ENCODE measurements at places on chromosomes 5 and 9. TPM values are rescaled to one million over a fixed set of nuclear protein-coding genes. Genes with fewer than 3 reads are reported as not detected.

Gene GPBP1
- 41.8 TPM for total RNA-seq

Gene LOX
- 164 TPM for total RNA-seq

Gene RGMB
- total RNA-seq: 60.1 TPM

Gene RNF180
- total RNA-seq: 4.7 TPM

Gene CYLC2
- total RNA-seq: not detected

Gene APBA1
- 15.2 TPM for total RNA-seq

Gene LCN9
- total RNA-seq: not detected

Gene TSC1
- 37.1 TPM for total RNA-seq

Gene HAVCR2
- total RNA-seq: not detected

Gene SREK1IP1
- 8.8 TPM for total RNA-seq

Gene SCGB3A2
- total RNA-seq: not detected

Gene SPINK7
- total RNA-seq: not detected

Gene FCHO2
- 16.7 TPM for total RNA-seq

Gene PCDHGB2
- total RNA-seq: 4.7 TPM

Gene SPINK4
- total RNA-seq: not detected

Gene SIL1
- 48.7 TPM for total RNA-seq

Gene DOK3
- total RNA-seq: 15.6 TPM

Gene GOLGA2
- total RNA-seq: 62.4 TPM

Gene GADD45G
- 0.35 TPM for total RNA-seq

Gene TBC1D2
- 8.6 TPM for total RNA-seq

Gene LMAN2
- 295 TPM for total RNA-seq

Gene GRM6
- total RNA-seq: not detected

Gene PCDH1
- total RNA-seq: 479 TPM

Gene SPATA31A5
- not detected for total RNA-seq

Gene RNF208
- total RNA-seq: 0.76 TPM

Gene BAAT
- total RNA-seq: not detected

Gene PAEP
- not detected for total RNA-seq

Gene ZBED3
- 7.1 TPM for total RNA-seq

Gene GEMIN5
- 13.7 TPM for total RNA-seq

Gene CHSY3
- total RNA-seq: 2.4 TPM

Gene PCDHA12
- total RNA-seq: not detected

Gene MAP1B
- total RNA-seq: 401 TPM

Gene PCDHGA1
- total RNA-seq: 0.39 TPM

Gene CARD9
- 0.15 TPM for total RNA-seq

Gene EGR1
- 1.3 TPM for total RNA-seq

Gene RANBP6
- 30.7 TPM for total RNA-seq

Gene ZFP37
- total RNA-seq: 0.64 TPM

Gene BTNL9
- total RNA-seq: 0.15 TPM

Gene ZNF782
- 2.6 TPM for total RNA-seq

Gene CDC20B
- total RNA-seq: 0.23 TPM

Gene FAM120AOS
- total RNA-seq: 30.4 TPM

Gene PSD2
- not detected for total RNA-seq

Gene AIF1L
- 3.1 TPM for total RNA-seq

Gene CNTFR
- total RNA-seq: not detected

Gene ARL14EPL
- total RNA-seq: not detected
